Tongue (tissue), 3 donors: ENCODE measurements at places on chromosomes 6 and 20.

- DNase-seq, result no peak
Observed at GRCh38 chr6:20325641-20326421, 75.8 kb upstream of the E2F3 start.

DNA sequence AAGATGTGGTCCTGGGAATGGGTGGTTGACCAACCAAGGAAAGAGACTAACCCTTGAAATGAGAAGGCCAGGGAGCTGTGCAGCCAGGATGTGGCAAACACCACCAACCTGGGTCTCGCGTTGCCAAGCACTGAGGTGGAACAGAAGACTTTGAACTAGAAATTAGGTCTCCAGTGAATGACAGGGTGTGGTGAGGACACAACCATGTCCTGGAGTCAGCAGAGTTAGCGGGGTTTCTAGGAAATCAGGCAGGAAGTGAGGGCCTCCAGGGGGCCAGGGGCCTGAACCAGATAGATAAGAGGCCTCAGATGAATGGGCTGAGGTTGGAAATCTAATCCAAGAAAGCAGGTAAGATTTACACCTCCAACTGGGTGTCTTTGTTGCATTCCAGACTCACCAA, 353.3 kb upstream of the ARID1B start:
- DNase-seq, result no peak

GRCh38 chr6:155786528-155786927, 330.9 kb upstream of the NOX3 start:
- no peak for DNase-seq

GRCh38 chr20:17987988-17988387, 19.2 kb downstream of the MGME1 start:
- no peak for DNase-seq

DNA sequence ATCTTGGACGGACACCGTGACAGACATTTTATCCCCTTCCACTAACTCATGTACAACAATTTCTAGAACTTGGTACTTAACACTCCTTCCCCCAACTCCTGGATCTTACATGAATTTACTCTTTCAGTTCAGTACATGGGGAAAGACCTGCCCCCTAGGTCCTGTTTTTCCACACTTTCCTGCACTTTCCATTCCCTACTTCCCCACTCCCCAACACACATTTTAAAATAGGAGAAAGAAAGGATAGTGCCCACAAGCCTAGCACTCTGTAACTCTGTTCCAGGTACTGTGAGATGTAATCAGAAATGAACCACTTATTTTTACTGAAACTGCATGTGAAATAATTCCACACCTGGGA, 1.3 kb downstream of the ADGRG6 start:
- DNase-seq, result no peak

DNA sequence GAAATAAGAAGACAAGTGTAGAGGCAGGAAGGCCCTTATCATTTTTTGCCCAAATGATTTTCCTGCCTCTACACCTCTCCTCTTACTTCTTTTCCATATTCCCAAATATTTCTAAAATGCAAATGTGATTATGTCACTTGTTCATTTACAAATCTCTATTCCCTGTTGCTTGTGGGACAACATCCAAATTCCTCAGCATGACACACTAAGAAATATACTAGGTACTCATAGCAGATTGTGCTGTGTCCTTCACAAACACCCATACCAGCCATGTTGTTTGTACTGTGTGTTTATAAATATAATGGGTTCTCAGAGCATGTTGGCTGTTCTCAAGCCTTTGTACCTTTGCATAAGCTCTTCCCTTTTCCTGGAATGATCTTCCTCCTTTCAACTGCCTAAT, 17.7 kb upstream of the FYN start:
- no peak for DNase-seq

- no peak for DNase-seq
Observed at GRCh38 chr20:3010985-3011723, 32.3 kb upstream of the GNRH2 start.

DNA sequence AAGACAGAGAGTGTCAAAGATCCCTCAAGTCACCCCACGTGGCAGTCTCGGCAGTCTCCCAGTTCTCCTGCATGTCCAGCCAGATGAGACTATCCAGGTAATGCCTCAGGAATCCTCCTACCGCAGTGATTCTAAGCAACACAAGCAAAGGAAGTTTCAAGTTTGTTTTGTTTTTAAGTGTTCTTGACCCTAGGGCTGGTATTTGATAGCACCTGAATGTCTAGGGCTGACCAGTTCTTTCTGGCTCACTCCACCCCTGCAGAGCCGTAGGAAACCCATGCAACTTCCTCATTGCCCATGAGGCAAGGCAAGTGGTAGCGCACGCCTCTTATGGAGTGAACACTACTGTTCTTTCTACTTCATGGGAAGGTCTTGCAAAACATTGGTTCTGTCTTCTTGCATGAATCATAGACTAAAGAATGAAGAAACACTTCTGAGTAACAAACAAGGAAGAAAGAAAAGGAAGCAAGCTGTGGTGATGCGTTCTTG, 24.8 kb upstream of the FOXQ1 start:
- DNase-seq, result no peak

- DNase-seq, result no peak
Observed at GRCh38 chr20:48671141-48671540, 156.7 kb downstream of the PREX1 start.

DNA sequence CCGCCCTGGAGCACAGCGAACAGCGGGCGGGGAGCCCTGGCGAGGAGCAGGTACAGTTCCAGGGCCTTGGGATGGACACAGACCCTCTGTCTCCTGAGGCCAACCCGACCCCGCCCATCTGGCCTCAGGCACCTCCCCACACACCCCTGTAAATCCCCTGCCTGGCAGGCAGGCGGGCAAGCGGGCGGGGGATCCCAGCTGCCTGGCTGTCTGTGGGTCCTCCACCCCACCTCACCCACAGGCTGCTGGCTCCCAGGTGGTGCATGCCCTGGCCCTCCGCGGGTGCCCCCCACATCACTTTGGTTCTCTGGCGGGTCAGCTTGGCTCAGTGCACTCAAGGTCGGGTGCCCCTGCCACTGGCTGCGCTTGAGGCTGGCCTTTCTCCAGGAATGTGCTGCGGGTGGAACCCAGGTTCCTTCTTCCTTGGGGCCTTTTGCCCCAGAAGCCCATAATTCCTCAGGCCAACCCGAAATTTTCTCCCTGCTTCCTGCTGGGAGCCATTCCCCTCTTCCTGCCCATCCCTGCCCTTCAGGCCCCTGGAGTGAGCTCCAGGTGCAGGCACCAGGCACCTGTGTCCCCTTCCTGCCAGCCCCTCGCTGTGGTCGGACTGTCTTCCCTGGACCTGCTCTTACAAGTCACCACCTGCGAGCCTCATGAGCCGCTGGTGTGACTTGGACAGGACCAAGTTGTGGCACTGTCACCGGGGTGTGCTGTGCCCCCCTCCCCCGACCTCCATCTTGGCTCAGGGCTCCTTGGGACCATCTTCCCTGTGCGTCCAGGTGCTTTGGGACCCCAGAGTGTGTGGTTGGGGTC, 5.3 kb upstream of the TNFRSF6B start:
- DNase-seq, result no peak

DNA sequence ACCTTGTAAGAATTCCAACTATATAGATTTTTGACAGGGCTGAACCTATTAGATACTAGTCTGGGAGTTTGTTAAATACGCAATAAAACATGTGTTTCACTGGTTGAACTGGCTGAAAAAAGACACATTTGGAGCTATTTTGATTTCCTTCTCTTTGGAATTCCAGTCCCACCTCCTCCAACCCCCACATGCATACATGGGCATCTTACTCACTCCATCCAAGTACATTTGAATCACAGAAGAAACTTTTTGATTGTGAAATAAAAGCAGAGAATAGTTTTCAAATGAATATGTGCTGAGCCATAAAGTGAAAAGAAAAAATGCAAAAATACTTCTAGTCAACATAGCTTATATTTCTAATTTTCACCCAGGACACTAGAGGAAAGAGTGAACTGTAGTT, 33.9 kb upstream of the STXBP5 start:
- no peak for DNase-seq

DNA sequence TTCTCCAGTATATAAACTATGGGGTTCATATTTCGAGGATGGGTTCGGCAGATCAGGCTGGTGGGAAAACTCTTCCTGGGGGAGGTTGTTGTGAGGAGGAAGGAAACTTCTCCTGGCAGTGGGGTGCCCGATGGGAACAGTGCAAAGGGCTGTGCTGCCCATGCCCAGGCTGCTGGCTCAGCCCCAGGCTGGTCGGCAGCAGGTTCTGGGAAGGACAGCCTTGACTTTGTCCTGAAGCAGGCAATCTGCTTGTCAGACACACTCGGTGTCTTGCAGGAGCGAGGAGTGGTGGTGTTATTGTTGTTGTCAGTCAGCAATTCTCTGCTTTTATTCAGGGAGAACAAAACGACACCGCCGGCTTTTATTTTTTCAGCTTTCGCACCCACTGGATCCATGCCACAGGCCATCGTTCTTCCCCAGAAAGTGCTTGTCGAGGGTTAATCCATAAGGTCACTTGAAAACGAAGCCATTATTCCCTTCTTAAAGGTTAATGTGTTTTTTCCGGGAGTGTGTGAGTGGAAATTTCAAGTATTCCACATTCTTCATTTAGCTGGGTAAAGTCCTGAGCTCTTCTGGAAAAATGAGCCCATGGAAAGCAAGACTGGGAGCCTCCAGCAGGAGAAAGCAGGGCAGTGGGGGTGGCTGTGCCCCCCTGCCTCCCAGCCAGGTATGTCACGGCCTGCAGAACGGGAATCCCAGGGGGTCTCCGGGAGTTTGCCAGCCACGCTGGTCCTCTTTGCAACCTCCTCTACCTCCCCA, 57.0 kb upstream of the STX16 start:
- DNase-seq, result peak; percentile 39

DNA sequence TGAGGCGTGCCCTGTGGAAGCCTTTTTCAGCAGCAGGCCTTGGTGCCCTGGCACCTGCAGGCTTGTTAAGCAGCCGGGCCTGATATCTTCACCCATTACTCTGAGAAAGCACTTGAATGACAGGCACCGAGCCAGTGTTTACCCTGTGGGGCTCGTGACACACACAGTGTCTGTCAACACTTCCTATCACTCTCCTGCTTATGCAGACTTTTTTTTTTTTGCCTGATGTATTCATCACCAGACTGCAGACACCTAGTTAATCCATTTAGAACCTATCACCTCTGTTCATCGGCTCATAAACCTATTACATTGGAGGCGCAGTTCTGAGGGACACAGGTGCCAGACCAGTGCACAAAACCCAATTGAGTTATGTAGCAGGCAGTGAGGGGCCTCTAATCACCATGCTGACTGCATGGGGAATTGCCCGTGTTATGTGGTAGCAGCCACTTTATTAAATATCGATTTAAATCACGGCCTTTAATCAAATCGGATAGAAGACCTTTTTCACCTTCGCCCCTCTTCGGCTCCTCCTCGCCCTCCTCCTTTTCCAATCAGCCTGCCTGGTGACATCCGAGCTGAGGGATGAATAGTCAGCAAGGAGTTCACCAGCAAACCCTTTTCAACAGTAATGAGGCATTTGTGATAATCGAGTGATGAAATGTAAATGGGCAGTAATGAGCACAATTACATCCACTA, 962.9 kb upstream of the SLC35B3 start:
- peak; percentile 15 for DNase-seq

DNA sequence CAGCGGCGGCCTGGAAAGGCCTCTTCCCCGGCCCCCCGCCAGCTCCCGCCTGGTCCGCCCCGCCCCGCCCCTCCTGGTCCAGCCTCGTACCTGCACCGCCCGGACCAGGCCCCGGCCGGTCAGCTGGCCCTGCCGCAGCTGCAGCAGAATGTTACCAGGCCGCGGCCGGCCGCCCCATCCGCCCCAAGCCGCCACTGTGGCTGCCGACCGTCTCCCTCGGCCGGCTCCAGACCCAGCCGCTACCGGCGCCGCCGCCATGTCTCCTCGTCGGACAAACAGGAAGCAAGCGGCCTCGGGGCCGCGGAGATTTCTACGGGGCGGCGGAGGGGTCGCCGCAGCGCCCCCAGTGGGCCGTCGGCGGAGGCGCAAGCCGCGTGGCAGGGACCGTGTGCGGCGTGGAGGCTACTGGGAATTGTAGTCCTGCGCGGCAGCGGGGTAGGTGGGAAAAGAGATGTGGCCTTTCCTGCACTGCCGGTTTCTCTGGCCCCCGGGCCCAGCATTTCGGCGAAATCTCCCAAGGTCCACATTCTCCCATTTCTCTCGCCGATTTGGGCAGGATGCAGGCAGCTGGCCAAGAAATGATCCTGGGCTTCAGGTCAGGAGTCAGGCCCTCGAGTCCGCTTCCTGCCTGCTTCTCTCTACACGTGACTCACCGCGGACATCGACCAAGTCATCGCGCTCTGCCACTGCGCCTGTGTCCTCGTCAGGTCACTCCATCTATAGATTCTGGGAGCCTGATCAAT, at the start of gene TRPC4AP:
Gene TRPC4AP (minus strand): TSS at position 284 of the 743 bp plus-strand sequence. CDS start 26 bp downstream, at position 258.
- peak; percentile 96 for DNase-seq

- DNase-seq, result peak; percentile 16
Observed at GRCh38 chr20:24863356-24863755, 85.7 kb upstream of the CST7 start.

DNA sequence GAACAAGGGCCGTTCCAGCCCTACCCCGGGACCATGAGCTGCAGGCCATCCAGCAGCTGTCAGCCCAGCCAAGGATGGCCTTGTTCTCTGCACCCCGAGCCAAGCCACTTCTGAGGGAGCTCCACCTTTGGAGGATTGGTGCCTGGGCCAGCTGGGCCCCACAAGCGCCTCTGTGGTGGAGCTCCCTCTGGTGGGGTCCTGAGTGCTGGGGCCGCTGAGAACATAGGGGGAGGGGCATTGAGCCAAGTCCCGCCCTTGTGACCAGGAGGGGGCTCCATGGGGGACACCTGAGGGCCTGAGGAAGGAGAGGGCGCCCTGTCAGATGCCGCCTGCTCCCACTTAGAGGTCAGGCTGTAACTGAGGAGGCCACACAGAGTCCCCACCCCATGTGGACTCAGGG, 43.2 kb downstream of the YTHDF1 start:
- no peak for DNase-seq

- no peak for DNase-seq
Observed at GRCh38 chr6:81985191-81985590, 232.7 kb upstream of the TENT5A start.

DNA sequence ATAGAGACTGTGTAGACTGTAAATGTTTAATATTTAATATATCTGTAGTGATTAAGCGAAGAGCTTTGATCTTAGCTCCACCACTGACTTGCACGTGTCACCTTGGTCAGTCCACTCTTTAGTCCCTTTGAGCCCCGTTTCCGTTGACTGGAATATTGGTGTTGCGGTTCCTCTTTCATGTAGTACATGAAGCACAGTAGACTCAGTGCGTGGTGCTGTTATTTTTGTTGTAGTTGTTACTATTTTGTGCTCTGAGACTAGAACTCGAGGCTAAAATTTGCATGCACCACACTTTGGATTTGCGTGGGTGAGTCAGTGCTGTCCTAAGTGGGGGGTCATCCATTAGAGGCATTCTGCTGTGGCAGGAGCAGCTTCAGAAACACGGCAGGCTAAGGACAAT, 291.4 kb downstream of the QKI start:
- DNase-seq, result no peak

DNA sequence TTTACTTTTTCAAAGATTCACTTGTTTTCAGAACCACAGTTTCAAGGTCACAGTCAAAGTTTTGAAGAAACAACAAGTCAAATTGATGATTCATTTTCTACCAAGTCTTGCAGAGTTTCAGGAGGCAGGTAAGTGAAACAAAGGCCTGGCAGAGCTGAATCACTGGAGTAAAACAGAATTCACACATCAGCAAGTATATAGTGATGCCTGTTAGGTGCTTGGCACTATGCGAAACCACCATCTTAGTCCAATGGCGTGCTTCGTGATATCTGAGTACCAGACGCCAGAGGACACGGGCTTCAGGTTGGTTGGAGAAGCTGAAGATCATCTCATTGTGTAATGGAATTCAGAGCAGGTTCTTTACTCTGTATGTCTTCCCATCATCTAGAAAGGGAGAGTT, 75.9 kb downstream of the RTN4IP1 start:
- no peak for DNase-seq

GRCh38 chr6:42251500-42251899, 33.8 kb upstream of the MRPS10 start:
- peak; percentile 81 for DNase-seq

GRCh38 chr6:25329982-25330381, 50.8 kb downstream of the CARMIL1 start:
- DNase-seq, result no peak
